ENCODE measurements at places on chromosomes 5 and 9.

DNA sequence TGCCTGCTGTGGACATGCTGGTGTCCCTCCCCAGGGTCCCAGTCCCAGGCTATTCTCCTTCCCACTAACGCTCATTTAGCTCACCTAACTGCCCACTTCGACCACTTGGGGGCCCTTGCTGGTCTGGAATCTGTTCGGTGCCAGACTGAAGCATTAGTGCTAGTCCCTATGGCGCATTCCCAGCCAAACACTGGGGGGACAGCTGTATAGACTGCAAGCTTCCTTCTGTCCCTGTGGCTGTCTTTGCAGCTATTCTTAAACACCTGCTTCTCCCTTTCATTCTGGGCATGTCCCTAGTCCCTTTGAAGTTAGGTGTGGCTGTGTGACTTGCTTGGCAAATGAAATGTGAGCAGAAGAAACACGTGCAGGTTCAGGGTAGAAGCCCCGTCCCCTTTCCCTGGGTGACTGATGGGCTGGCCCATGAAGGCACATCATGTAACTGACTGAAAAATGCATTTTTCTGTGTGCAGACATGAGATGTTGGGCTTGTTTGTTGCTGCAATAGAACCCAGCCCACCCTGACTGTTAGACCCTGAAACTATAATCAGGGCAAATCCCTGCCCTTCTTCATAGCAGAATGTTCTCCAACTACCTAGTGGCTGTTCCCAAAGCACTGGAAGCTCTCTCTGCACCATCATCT is 134.4 kb downstream of the BARX1 start:
- no peak for DNase-seq

DNA sequence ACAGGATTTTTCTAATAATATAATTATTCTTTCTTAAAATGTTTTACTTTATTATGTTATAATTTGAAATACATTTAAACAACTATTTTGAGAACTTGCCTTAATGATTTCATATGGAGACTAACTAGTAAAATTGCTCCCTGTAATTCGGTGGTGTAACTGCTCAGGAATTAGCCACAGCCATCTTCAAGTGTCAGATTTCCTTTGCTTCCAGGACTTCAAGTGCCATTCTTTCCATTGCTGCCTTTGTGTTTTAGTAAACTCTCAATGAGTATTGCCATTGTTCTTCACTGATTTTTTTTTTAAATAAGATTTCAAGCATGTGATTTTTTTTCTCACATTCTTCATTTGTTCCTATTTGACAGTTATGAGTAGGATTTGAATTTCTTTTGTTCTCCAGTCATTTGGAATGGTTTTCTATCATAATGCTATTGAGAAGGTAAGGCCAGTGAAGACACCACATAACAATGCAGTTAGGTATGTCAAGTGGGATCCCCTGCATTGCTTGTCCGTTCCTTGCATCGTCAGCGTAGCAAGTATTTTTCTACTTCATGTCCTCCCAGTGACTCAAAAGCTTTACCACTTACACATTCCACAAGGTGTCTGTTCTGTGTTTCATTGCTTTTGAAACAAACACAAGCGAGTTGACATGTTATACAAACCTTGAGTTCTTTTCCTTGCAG is 83.7 kb downstream of the LNPEP start:
- DNase-seq, result no peak

DNA sequence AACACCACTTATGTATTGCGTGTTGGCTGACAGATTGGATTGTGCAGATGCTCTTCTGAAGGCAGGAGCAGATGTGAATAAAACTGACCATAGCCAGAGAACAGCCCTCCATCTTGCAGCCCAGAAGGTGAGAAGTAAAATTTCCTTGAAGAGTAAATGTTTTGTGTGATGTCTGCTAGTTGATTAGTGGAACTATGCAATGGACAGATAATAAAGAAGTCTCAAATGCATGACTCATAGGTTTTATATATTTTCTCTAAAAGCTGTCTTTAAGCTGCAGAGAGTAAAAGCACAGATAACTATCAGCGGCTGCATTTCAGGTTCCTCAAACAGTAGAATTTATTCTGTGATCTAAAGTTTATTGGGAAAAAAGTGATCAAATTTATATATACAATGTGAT is 27.4 kb downstream of the INVS start:
- DNase-seq, result no peak

- no peak for DNase-seq
These were observed 5.5 kb upstream of the SCGB3A1 start for GRCh38 chr5:180596668-180597231.

DNA sequence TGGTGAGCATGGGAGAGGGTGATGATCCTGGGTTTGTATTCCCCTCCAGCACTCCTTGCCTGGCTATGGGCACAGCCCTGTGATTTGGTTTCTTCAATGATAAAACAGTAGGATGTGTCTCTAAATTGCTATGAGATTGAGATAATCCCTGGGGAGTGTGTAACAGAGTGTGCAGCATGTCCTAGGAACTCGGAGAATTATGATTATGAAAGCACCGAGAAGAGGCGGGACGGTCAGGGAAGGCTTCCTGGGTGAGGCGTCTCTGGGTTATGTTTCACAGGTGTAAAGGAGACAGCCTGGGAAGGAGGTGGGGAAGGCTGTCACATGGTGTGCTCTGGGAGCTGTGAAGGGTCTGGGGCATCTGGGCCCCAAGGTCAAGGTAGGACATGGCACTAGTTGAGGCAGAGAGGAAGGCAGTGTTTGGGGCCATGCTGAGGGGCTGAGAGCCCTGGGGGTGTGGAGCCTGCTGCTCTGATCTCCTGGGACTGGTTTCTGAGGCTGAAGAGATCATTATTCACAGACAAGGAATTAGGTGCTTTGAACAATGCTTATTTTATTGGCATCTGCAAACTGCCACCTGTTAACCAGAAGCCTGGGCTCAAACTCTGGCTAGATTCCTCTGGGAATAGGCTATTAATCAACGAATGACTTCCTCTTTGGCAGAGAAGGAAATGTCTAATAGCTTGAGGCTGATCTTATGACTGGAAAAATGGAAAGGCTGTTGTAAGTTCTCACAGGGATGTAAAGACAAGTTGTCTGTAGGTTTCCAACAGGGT is 73.8 kb upstream of the IL12B start:
- no peak for DNase-seq

GRCh38 chr9:36843964-36844363 is 190.1 kb downstream of the PAX5 start:
- no peak for DNase-seq

All from B cell (primary cell).